ENCODE measurements at places on chromosomes 12 and 14.

- no peak for DNase-seq
Observed at GRCh38 chr12:88698471-88698870, 118.2 kb upstream of the KITLG start.

DNA sequence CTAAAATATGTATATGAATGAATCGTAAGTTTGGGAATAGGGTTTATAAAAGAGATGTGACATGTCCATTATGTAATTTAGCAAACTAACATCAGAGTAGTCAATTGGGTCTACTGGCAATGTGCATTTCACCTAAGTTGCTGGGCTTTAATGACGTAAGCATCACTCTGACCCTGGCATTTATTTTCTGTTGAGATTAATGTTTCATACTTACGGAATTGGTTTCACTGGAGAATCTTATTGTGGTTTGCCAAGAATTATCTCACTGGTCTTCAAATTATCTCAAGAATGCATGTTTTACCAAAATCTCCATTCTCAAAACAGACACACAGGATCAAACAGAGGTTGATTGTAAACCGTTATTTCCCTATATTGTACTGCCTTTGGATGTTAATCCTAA lies 437.1 kb downstream of the NPAS3 start:
- no peak for DNase-seq

GRCh38 chr12:110123919-110124268 lies 263 bp upstream of the IFT81 start:
- no peak for DNase-seq

DNA sequence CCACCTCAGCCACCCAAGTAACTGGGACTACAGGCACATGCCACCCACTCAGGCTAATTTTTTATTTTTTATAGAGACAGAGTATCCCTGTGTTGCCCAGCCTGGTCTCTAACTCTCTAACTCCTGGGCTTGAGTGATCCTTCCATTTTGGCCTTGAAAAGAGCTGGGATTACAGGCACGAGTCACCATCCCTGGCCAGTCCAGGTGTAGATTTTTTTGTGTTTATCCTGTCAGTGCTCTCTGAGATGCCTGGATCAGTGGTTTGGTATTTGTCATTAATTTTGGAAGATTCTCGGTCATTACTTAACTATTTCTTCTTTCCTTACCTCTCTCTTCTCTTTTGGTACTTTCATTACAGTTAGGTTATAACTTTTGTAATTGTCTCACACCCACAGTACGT lies 5.3 kb upstream of the HIF1A start:
- DNase-seq, result no peak

- DNase-seq, result no peak
Observed at GRCh38 chr14:94392510-94392935, 4.1 kb upstream of the SERPINA1 start.

GRCh38 chr12:116429826-116430360 lies 129.3 kb upstream of the MAP1LC3B2 start:
- no peak for DNase-seq

DNA sequence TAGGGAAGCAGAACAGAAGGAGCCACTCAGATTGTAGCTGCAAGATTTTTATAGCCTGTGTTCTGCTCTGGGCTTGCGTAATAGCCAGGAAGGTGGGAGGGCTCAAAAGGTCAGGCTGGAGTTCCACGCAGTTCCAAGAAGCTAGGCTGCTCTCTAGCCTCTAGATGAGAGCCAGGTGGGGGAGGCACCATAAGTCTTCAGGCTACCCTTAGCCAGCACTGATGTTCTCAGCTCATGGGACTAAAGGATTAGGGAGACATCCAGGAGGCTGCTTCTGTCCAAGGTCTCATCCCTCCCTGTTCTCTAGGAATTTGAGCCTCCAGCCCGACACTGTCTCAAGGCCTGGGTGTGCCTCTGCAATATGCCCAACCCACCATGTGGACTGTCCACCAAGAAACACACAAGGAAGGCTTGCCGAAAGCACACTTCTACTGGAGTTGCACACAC lies 1.7 kb downstream of the LMBR1L start:
- DNase-seq, result no peak

DNA sequence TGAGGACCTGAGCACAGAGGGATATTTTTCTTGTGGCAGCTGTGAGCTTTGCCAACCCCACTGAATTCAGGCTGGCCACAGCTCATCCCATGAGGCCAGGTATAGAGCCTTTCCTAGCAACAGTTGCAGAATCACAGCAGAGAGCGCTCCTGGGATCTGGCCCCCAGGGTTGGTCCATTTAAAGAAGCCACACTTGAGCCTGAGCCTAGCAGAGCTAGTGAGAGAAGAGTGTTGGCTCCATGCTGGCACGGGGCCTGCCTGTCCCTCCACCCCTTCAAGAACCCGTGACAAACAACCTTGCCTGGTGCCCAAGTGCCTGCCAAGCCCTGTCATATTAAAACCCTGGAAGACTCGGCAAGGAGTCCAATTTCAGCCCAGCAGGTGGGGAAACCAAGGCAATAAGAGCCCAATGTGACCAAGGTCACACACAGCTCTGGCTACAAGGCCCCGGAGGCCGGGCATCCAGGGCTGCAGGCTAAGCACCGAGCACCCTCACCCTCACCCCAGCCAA lies 91.6 kb downstream of the LRRC74A start:
- DNase-seq, result no peak

DNA sequence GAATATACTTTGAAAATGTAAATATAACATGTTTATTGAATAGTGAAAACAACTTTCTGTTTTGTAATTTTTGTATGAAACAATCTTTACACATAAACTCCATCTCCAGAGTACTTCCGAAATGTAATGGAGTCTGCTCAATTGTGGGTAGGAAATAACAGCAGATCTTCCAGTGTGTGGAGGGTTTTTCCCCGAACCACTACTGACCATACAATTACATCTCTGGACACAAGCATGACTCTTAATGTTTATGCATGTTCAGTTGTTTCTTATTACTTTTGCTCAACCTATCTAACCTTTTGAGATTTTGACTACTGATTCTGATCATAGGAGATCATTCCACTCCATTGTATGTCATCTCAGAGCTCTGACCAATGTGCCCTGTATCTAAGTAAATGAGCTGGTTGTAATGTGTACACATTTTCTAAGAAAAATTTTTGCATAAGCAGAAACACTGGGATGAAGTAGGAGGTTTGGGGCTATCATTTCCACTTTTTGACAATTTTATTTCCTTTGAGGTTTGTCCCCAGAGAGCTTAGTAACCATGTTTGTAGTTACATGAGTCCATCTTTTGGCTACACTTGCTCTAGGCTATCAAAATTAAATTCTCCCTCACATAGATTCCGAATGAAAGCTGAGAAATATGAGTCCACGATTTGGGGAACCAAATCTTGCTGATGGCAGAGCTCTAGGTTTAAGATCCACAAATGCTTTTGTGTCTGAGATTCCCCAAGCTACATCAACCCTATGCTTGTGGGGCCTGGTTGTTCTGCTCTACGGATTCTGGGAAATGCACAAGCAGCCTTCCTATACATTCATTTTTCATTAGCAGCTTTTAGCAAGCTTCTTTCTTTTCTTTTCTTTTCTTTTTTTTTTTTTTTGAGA lies 21.4 kb upstream of the CLEC4D start:
- no peak for DNase-seq

DNA sequence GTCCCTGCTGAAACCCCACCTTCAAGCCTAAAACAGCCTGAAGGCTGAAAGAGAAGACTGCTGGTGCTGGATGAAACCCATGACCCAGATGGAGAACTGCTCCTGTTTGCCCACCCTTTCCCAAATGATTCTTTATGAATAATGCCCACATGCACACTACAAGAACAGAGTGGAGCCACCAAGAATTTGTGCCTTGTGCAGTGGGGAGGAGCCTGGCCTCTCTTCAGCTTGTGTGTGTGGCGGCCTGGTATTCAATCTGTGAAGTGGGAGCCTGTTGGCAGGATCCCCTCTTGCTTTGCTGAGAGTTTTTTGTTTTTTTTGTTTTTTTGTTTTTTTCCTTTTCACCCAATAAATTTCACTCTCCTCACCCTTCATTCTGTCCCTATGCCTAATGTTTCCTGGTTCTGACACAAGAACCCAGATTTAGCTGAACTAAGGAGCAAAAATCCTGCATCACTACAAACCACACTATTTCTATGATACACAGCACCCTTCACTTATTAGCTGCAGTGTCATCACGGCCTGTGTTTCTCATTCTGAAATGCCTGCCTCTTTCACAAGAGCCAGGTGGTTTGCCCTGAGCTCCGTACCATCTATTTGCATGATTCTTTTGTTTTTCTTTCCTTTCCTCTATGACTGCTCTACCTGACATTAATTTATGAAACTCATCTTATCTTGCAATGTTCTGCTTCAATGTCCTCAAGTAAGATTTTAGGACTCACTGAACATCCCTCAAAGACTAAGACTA lies 585.5 kb upstream of the ATXN7L3B start:
- DNase-seq, result no peak

GRCh38 chr12:8664228-8664913 lies 1.7 kb upstream of the MFAP5 start:
- no peak for DNase-seq

DNA sequence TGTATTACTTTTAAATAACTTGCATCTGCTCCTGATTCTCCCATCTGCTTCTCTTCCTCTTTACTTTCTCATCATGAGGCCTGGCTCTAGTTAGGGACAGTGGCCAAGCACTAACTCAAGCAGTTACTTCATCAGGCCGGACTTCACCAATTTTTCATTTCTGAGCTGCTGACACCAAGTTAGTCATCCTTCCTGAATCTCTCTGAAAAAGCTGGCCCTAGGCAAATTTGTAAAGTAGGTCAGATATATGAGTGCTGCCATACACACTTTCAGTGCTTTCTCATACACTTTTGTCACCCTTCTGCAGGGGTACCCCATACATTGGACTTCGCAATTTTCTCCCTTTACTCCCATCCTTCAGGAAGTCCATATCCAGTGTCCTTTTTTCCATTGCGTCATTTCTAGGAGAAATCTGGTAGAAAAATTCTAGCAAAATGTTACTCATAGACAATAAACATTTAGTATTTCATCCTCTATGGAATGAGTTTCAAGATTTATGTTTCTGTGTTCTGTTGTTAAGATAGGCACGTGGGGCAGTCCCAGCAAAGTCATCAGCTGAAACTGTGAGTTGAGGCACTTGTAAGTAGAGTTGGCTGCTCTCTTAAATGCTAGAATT lies 276.8 kb upstream of the TMPO start:
- no peak for DNase-seq

- DNase-seq, result no peak
Observed at GRCh38 chr12:130201037-130201436, 38.8 kb downstream of the FZD10 start.

DNA sequence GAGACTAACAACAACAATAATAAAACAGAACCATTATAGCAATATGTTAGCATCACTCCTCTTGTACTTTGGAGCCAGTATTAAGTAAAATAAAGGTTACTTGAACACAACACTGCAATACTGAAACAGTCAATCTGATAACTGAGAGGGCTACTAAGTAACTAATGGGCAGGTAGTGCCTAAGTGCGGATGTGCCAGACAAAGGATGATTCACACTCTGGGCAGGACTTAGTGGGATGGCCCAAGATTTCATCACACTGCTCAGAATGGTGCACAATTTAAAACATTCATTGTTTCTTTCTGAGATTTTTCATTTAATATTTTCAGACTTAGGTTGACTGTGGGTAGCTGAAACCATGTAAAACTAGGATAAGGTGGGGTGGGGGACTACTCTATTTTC lies 131.9 kb upstream of the CAND1 start:
- no peak for DNase-seq

DNA sequence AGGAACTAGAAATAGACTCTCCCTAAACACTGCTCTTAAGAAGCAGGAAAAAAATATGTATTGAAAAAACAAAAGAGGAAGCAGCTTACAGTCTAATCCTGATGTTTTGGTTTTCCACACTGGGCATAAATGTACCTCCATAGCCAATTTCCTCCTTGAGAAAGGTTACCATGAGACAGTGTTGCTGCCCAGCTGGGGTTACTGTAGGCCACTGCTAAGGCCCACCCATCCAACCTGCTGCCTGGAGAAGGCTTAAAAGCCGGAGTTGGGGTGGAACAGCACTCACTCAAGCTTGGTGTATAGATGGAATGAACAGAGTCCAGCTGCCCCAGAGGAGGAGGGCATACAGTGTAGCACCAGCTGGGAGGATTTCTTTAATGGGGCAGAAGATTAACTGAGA lies 41.1 kb downstream of the ERG28 start:
- no peak for DNase-seq

DNA sequence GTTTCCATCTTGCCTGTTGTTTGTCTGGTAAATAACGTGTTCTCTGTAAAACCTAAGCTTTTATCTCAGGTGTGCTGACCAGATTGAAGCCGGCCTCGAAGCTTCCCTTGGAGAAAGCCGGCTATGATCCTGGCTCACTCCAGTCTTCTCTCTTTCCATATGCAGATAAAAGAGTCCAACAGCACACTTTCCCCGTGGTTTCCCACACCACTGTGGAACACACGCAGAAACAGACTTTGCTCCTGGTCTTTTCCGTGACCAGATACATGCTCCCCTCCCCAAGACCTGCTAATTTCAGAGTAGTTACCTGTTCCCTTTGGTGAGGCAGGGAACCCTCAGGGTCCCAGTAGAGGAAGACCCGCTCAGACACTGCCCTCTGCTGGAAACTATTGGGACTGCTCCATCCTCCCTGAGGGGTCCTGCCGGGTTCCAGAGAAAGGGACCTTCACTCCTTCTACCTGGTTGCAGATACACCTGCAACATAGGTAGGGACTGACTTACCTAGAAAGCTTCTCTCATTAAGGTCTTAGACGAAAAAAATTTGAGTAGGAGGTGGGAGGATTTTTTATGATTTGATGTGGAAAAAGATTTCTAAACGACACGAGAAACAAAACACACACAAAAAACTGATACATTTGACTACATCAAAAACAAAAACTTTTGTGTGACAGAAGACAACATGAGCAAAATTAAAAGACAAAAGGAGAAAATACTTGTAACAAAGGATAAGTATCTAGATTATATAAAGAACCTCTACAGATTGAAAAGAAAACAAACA lies 415.4 kb upstream of the CCDC196 start:
- peak; percentile 40 for DNase-seq

DNA sequence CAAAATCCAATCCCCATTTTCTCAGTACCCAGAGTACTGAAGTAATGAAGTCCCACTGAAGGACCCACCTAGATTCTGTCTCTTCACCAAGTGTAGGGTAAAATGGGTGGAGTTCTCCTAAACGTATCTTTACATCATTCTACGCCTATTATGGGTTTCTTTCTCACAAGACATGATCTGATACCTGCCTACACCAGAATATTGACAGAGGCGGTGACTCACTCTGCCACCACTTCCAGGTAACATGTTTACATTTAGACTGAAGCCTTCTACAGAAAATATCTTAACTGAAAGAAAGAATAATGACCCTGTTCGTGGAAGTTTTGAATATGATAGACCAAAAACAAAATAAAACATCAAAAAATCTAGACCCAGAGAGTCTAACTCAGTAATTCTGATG lies 89.8 kb downstream of the BTG1 start:
- no peak for DNase-seq

DNA sequence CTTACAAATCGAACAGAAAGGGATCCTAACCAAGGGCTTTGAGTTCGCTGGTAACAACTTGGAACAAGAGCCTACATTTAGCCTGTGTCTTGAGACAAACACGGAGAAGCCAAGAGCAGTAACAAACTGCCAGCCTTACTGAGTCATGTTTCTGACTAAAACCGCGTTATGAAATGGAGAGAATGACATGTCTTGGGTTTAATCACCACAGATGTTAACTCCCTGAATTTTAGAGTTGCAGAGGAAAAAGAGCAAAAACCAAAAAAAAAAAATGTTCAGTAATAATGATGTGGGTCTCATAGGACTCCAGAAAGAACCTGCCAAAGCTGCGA lies 1.0 kb downstream of the BLTP3B start:
- no peak for DNase-seq

- DNase-seq, result no peak
Observed at GRCh38 chr14:103550451-103551337, 11.8 kb downstream of the BAG5 start.

All from NT2/D1 (cell line).